ENCODE measurements at places on chromosomes 7 and 10.

GRCh38 chr10:54985732-54986131 lies 184.7 kb upstream of the PCDH15 start:
- no peak for DNase-seq

GRCh38 chr7:99042957-99043356 lies 101.0 kb downstream of the SMURF1 start:
- DNase-seq, result no peak

- DNase-seq, result no peak
Observed at GRCh38 chr10:59719374-59719773, 9.7 kb upstream of the SLC16A9 start.

- no peak for DNase-seq
Observed at GRCh38 chr10:95121904-95122303, 52.6 kb upstream of the CYP2C8 start.

DNA sequence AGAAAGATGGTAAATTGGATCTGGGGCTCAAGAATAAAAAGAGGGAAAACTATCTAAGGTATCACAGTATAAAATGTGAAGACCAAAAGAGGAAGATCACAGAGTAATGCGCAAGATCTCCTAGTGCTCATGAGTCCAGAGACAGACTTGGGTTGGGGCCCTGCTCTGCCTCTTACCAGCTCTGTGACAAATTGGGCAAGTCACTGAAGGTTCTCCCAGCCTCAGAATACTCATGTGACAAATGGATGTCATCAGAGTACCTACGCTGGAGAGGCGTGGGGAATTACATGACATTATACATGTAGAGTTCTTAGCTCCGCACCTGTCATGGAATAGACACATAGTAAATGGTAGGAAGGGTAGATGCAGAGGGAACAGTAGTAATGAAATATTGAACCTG lies 124.4 kb downstream of the DOCK4 start:
- no peak for DNase-seq

GRCh38 chr10:58963723-58964124 lies 212.7 kb upstream of the PHYHIPL start:
- peak; percentile 70 for DNase-seq

- no peak for DNase-seq
Observed at GRCh38 chr10:12535656-12536055, 186.3 kb downstream of the CAMK1D start.

- DNase-seq, result no peak
Observed at GRCh38 chr7:12221414-12221813, 10.3 kb downstream of the TMEM106B start.

DNA sequence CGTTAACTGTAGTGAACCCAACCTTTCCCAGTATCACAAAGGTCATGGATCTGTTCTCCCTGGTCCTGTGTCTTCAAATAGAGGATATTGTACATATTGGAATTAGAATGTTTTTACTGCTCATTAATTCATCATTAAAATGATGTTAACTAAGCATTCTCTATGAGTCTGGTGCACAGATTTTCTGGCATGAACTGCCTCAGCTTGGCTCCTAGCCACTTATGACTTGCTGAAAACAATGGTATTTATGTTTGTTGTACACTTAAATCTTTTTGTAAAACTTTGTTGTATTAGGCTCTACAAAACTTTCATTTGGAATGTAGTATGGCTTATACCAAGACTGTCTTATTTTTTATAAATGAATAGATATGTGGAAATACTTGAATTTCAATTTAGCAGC lies 329.4 kb downstream of the TFEC start:
- DNase-seq, result no peak

GRCh38 chr10:108836362-108836761 lies 1086.9 kb downstream of the XPNPEP1 start:
- no peak for DNase-seq

DNA sequence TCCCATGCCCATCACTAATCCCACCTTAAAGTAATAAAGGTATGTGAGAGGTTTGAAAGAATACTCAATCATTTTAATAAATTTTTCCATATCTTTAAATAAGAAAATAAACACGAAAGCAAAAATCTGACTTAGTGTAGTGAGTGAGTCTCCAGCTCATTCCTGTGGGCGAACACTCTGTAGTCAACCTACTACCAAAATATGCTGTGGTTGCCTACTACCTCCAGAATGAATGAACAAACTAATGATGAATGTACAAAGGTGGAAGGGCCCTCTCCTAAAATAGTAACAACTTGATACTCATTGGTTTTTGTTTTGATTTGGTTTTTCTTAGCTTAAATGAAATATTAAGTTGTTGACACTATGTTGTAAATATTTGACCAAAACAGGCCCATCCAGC lies 195.5 kb upstream of the HPS1 start:
- DNase-seq, result no peak

- no peak for DNase-seq
Observed at GRCh38 chr7:38322461-38322860, 49.0 kb upstream of the TARP start.

DNA sequence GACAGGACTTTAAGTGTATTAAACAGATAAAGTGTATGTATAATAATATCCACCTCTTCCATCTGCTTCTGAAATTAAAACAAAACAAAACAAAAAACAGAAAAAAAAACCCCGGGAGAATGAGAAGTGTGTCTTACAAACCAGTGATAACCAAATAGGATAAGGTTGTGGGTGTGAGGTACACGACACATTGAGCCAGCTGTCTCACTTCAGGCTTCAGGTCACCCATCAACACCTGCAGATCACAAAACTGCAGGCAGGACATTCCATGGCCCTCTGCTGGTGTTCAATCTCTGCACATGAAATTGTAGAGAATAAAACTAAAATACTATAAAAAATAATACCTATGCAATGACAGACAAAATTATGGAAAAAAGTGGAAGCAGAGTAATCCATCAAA lies 339.9 kb downstream of the SFMBT2 start:
- DNase-seq, result no peak

DNA sequence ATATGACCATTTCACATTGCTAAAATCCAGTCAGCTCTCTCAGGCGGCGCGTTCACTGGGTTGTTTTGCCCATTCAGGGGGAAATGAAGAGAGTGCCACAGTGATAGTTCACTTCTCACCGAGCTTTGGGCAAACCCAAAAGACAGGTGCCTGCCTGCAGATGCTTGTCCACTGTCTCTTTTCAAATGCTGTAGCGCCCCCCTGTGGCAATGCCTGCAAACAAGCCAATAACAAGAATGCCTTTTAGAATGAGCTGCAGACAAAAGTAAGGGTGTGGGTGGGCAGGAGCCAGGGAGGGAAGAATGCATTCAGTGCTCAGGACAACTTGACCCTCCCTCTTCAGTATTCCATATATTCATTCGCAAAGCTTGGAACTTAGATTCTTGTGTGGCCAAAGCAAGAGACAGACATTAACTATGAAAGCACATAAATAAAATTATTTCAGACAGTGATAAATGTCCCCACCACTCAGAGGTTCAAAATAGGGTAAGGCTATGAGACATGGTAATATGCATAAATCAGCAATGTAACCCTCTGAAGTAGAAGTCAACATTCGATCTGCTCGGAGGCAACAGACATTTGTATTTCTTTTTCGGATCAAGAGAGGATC lies 86.9 kb downstream of the JAZF1 start:
- peak; percentile 68 for DNase-seq

GRCh38 chr7:158821171-158822031 lies 7.9 kb downstream of the ESYT2 start:
- peak; percentile 60 for DNase-seq

GRCh38 chr10:124221356-124222317 lies 128.2 kb upstream of the CHST15 start:
- peak; percentile 63 for DNase-seq

DNA sequence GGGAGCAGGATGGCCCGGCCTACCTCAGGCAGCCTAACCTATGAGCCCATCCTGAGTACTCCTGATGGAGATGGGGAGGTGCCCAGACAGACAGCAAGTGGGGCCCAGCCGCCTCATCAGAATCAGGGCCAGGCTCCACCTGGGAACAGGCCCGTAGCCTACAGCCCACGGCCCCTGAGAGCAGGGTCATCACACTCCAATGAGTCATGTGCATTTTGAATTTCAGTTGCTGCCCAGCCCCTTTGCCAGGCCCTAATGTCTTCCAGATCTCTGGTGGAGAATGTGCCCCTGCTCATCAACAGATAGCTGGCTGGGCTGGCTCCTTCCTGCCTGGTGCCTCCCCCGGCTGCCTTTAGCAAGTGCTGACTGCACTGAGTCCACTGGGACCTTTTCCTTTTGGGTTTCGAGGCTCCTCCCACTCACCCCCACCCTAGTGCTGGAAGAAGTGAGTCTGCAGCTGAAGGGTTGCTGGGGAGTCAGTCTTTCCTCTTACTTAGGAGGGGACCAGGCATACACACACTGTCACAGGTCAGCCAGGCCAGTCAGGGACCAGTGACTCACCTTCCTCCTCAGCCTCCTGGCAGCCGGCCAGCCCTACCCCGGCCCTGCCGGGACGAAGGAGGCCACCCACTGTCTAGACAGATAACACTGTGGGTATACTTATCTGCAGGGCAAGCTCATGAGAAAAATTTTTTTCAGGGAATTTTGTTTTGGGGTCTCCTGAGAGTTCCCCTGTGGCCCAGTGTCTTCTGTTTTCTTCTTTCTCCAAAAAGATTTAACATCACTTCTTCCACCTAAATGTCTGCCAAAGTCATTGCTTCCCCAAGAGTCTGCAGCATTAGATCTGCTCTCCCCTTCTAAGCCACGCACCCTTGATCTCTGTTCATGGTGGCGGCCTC lies 9.1 kb upstream of the ASIC3 start:
- peak; percentile 69 for DNase-seq

- DNase-seq, result no peak
Observed at GRCh38 chr7:157411580-157411979, 74.8 kb downstream of the DNAJB6 start.

GRCh38 chr10:72334196-72334824 lies 20.4 kb downstream of the DNAJB12 start:
- DNase-seq, result no peak

- no peak for DNase-seq
Observed at GRCh38 chr10:71882813-71883659, 32.0 kb upstream of the PSAP start.

DNA sequence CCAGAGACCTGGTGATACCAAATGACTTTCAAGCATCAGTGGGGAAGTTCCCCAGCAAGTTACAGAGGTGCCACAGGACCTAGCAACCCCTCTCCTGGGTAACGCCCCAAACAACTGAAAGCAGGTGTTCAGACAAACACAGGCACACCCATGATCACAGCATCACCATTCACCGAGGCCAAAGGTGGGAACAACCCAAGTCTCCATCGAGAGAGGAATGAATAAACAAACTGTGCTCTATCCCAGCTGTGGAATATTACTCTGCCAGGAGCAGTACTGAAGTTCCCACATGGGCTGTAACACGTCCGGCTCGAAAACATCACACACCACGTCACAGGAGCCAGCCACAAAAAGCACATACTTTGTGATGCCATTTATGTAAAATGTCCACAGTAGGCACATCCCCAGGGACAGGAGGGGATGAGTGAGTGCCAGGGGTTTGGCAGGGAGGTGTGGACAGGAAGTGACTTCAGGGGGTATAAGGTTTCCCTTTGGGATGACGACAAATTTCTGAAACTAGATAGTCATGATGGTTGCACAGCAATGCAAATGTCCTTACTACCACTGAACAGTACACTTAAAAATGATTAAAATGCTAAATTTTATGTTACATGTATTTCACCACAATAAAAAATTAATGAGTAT lies 222.8 kb downstream of the TNS3 start:
- no peak for DNase-seq

DNA sequence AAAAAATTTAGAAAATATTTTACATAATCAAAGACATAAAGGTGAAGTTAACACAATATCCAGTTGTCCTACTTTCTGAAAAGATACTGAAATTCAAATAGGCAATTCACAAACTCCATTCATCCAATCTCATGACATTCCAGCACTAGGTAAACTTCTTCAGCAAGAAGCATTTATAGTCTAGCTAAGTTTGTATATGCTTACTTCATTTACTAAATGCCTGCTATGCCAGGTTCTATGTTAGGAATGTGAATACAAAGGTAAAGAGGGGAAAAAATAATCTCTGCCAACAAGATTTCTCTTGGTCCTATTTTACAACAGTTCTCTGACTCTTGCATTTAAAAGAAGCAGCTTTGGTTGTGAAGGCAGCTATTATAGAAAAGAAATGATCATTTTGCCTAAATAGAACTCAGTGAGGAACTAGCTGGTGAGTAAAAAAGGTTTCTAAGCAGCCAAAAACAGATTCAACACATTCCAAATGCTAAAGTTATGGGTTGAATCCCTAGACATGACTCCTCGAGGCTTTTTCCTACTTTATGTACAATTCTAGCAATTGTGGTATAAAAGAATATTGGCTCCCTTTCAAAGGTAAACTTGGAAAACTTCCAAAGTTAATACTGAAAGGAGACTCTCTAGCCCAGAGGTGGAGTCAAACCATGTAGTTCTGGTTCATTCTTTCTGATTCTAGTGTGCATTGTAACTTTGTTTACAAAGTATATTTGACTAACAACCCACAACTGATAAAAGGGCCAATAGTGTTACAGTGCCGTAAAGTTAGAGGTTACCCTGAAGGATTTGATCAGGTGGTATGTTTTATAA lies 30.9 kb upstream of the KLHL7 start:
- DNase-seq, result no peak

GRCh38 chr7:50867034-50867356 lies 84.3 kb upstream of the GRB10 start:
- no peak for DNase-seq

GRCh38 chr10:71756311-71757191 lies 16.8 kb downstream of the VSIR start:
- no peak for DNase-seq

GRCh38 chr7:72539702-72540101 lies 127.6 kb upstream of the CALN1 start:
- DNase-seq, result no peak

DNA sequence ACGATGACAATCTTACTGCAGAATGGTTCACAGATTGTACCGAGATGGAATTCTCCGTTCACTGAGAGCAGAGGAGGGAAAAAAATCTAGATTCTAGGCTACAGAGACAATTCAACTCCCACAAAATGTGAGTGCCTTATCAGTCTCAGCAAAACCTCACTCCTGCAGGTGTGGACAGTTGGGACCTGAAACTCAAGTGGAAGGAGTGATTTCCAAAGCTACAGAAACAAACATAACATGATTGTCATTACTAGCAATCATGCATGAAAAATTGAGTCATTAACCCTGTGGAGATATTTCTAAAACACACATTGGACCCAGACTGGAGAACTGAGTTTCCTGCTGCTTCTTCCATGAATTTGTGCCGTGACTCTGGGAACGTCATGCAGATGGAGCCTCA lies 70.3 kb downstream of the CALML3 start:
- no peak for DNase-seq

GRCh38 chr7:33310546-33310945 lies 181.2 kb downstream of the BBS9 start:
- DNase-seq, result no peak

DNA sequence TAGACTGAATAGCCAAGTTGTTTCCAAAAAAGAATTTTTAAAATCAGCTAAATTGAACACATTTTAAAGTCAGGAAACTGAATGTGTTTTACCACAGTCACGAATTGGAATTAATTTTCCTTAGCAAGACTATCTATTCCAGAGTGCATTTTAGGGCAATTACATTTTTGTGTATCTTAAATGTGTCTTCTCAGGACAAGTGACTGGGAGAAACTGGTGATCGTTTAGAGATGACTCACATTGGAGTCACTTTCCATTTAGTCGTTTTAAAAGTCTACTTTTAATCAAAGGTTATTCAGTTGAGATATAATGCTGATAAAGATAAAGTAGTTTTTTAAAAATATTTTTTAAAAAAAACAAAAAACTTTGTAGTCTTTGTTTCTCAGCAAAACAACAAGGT lies 191.7 kb upstream of the SLC26A5 start:
- no peak for DNase-seq

GRCh38 chr7:23462846-23463245 lies 7.4 kb downstream of the IGF2BP3 start:
- no peak for DNase-seq

All from urothelium cell line (cell line).